ENCODE measurements at places on chromosomes 7 and 10. TPM values are rescaled to one million over a fixed set of nuclear protein-coding genes. Genes with fewer than 3 reads are reported as not detected.
A peak's percentile ranks its signal among the peaks of the same experiment; 100 is the strongest.

The CCZ1B gene
- total RNA-seq: 44.7 TPM

DNA sequence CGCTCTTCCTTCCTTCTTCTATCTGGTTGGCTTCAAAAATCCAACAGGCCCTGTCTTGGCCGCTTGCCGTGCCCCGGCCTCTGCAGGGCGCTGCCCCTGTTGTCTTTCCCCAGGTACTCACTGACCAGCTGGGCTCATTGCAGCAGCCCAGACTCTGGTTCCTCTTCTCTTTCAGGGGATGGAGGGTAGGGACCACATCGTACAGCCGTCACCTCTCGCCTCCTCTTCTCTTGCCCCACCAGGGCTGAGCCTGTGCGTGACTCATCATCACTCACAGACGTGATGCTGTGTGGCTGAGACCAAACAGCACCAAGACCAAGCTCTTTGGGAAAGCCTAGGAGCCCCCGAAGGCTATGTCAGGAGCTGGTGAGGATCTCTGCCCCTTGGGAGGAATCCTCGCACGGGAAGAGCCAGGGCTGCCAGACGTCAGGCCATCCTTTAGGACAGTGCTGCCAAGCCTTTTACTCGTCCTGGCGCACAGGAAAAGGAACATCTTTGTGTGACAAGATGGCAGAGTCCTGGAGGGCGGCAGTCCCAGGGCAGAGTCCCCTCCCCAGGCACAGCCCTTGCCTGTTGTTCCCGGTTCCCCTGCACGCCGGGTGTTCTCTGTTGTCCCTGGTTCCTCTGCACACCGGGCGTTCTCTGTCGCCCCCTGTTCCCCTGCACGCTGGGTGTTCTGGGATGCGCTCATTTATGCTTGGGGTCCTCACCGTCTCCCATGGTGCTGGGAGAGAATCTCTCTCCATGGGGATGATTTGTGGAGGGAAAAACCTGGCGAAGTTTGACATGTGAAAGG is 188.5 kb upstream of the SHH start:
- no peak for DNase-seq

DNA sequence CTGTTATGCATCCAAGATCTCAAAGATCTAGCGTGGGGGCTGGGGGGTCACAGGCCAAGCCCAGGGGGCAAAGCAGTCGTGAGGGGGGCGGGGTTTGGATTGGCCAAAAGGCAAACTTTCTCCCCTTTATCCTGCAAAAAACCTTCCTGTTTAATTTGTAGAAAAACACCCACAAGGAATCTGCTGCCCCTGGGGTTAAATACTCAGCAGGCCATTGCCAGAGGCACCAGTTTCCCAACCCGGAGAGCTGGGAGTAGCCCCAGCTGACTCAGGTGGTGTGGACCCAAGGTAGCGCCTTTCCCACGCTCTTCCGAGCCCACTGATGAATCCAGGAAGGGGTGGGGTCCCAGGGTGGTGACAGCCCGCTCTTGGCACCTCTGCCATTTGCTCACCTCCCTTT is 21.4 kb downstream of the KCP start:
- DNase-seq: no peak

DNA sequence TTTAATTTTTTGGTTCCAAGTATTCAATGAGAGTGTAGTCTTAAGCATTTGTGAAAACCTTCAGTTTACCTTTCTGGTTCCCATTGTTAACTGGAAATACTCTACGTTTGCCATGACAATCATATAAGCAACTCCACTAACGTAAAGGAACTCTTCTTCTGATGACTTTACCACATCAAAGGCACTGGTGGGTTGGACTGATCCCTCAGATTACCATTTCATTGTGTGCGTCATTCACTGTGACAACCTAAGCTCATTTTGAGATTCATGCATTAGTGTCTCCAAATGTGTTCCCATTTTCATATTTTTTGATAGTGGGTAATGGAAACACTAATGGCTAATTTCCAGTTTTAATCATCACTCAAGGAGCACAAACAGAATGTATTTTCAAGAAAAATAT is 119.9 kb upstream of the COL1A2 start:
- no peak for DNase-seq

- no peak for DNase-seq
Measured at GRCh38 chr7:41861642-41862041, 158.8 kb upstream of the INHBA start.

The DUSP5 gene
- 23.0 TPM for total RNA-seq

- no peak for DNase-seq
Measured at GRCh38 chr7:2350861-2351260, 3.8 kb upstream of the EIF3B start.

- peak; percentile 55 for DNase-seq
Measured at GRCh38 chr10:14009371-14010100, 321.2 kb downstream of the FRMD4A start.

DNA sequence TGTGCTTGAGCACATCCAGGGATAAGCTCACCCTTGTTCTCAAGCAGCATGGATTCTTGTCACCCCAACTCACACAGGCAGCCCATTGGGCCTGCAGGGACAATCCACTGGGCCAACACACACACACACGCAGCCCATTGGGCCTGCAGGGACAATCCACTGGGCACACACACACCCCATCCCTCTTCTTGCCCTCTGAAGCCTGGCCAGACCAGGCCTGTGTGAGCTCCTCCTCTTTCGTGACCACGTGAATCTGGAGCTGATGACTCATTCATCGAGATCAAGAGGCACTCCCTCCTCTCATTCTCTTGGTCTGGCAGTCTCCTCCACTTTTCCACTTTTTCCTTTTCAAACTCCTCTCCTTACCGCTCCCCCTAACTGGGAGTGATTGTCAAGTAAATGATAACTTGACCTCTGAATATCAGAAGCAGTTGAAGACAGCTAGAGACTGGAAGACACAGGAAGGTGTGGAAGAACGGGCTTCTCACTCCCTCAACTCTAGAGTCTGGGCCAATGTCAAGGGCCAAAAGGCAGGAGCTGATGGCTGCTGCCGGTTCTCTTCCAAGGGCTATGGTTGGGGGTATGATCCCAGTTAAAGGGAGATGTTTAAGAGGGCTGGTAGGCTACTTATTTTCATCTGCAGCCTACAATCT is 89.7 kb downstream of the HIPK2 start:
- no peak for DNase-seq

The FEZF1 gene
- not detected for total RNA-seq

The FAM180A gene
- total RNA-seq: not detected

DNA sequence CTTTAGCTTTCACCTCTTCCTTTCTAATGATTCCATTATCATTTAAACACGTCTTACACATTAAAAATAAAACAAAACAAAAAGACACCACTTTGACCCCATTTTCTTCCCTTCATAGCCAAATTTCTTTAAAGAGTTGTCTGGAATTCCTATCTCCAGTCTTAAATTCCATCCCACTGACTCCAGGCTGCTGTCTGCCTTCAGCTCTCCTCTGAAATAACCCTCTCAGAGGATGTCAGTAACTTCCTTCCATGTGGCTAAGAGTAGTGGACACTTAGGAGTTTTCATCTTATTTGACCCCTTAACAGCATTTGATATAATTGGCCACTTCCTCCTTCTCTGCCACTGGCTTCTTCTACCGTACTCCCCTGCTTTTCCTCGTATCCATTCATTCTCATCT is 69.6 kb upstream of the MKX start:
- no peak for DNase-seq

The ZNF438 gene
- 4.2 TPM for total RNA-seq

- no peak for DNase-seq
Measured at GRCh38 chr10:114902151-114902550, 35.8 kb upstream of the TRUB1 start.

DNA sequence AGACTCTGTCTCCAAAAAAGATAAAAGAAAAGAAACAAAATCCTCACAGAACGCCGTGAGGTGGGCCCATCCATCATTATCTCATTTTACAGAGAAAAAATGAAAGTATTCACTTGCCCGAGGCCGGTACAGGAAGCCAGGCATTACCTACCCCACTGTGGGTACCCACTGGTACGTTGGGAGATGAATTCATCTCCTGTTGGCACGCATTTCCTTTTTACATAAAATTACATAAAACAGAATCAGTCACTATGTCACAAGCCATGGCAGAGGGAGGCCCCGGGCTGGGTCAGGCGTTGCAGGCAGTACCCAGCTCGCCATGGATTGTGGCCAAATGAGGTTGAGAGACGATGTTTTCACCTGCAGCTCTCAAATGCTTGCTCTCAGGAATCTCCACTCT is 38.6 kb upstream of the TNRC18 start:
- DNase-seq: no peak

- no peak for DNase-seq
Measured at GRCh38 chr10:92572362-92573090, 1.4 kb downstream of the IDE start.

The CTAGE4 gene
- not detected for total RNA-seq

- peak; percentile 94 for DNase-seq
Measured at GRCh38 chr10:91220194-91220953, at the start of gene PCGF5. Gene PCGF5, plus strand, starts transcription at chr10:91220663. Its CDS starts 2,209 bp downstream, at chr10:91222872.

The ITGB8 gene
- total RNA-seq: not detected

The SEMA3D gene
- not detected for total RNA-seq

GRCh38 chr10:133465950-133466474 is 12.3 kb downstream of the SCART1 start:
- DNase-seq: peak; percentile 44

GRCh38 chr10:16968416-16969041 is 151.3 kb upstream of the RSU1 start:
- no peak for DNase-seq

DNA sequence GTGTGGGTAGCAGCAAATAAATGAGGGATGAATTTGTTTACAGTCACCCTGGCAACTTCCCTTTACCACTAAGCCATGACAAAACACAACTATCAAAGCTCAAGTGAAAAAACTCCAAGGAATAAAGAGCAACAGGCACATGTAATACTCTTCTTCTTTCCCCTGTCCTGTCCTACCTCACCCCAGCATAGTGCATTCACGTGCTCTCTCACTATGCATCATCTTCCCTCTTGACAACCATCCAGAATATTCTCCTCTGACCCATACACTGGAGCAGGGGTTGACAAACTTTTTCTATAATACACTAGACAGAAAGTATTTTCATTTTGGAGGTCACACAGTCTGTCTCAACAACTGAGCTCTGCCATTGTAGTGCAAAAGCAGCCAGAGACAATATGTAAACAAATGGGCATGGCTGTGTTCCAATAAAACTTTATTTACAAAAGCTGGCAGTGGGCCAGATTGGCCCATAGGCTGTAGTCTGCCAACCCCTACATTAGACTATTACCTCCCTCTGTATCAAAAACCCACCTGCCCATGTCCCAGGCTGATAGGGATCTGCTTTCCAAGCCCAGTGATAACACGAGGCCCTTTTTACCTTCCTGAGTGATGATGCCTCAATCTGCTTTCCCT is 354.5 kb downstream of the FGFR2 start:
- DNase-seq: no peak

DNA sequence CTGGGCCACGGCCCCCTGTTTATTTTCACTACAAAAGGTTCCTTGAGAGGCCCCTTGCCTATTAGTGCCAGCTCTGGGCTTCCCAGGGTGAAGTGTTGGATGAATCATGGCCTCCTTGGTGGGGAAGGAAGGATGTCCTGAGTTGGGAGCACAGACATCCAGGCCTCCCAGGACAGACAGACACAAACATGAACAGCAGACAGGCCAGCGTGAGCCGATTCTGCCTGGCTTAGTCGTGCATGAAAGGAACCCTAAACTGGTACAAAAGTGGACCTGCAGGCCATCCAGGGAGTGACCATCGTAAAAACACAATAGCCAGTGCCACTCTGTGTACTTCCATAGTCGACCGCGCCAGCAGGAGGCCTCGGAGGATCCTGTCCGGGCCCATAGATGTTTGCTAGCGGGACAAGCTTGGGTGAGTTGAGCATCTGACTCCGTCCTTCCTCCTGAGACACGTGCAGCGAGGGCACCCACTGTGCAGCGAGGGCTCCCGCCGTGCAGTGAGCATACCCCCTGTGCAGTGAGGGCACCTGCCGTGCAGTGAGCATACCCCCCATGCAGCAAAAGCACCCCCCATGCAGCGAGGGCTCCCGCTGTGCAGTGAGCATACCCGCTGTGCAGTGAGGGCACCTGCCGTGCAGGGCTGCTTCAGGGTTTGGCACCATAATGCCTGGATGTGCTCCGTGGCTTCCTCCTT is 51.3 kb upstream of the PRKAR1B start:
- DNase-seq: no peak

DNA sequence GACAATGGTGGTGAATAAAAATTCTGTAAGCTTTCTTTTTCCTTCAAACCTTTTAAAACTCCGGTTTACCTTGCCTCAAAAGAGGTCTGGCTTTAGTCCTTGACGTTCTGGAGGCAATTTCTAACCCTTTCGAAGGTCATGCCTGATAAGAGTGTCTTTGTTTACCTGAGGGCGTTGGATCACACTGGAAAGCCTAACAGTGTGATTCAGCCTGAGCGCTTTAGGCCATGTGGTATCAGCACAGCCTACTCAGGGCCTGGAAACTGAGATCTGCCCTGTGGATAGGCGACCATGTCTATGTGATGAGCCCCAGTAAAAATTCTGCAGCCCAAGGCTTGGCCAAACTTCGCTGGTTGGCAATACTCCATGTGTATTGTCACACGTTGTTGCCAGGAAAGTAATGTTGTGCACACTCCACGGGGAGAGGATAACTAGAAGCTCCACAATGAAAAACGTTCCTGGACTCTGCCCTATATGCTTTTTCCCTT is 10.7 kb downstream of the CCDC6 start:
- no peak for DNase-seq

- peak; percentile 77 for DNase-seq
Measured at GRCh38 chr10:103678178-103678526, 177.2 kb downstream of the SH3PXD2A start.

The ASAH2B gene
- total RNA-seq: 5.1 TPM

GRCh38 chr10:110017907-110018306 is 10.1 kb downstream of the ADD3 start:
- DNase-seq: no peak

The TRIL gene
- not detected for total RNA-seq

DNA sequence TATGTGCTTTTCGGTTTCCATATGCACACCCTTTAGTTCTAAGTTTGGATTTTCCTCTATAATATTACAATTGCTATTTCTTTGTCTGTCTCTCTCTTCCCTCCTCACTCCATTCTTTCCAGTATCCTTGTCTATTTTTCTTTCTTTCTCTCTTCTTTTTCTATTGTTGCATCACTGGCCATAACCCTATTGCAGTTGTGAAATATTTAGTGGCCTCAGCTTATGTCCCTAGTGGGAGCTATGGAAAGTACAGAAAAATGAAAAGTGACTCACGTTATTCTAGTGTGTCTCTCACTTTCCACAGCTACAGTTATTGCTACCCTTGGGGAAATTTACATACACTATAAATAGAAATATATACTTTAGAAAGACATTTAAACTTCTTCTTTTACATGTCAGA is 59.1 kb downstream of the CNTNAP2 start:
- DNase-seq: no peak

The ARHGAP22 gene
- not detected for total RNA-seq

The TACR2 gene
- total RNA-seq: not detected

DNA sequence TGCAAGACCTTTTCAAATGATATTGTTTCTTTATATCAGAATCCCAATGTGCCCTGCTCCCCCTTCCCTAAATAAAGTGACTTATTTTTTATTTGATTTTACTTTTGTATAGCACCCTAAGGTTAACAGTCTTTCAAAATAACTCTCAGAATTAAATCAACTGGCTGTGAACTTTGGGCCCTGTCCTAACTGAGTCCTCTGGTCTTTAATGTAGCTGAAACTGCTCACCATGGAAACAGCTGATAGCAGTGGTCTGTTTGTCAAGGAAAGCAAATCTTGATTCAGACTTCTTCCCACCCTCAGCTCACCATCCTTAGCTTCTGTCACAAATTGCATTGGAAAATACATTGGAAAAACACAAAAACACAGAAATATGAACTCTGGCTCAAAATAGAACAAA is 105.2 kb upstream of the PRPS1L1 start:
- no peak for DNase-seq

The ACTL6B gene
- total RNA-seq: not detected

The FZD8 gene
- 0.14 TPM for total RNA-seq

The GPR146 gene
- total RNA-seq: 9.3 TPM

GRCh38 chr10:13518076-13518692 is 10.6 kb downstream of the BEND7 start:
- no peak for DNase-seq

Data from activated naive CD4-positive, alpha-beta T cell treated with anti-CD3 and anti-CD28 coated beads, Interleukin-2, amount 50 U/mL, for 72 hours (primary cell).